ENCODE measurements at places on chromosomes 4 and X.

DNA sequence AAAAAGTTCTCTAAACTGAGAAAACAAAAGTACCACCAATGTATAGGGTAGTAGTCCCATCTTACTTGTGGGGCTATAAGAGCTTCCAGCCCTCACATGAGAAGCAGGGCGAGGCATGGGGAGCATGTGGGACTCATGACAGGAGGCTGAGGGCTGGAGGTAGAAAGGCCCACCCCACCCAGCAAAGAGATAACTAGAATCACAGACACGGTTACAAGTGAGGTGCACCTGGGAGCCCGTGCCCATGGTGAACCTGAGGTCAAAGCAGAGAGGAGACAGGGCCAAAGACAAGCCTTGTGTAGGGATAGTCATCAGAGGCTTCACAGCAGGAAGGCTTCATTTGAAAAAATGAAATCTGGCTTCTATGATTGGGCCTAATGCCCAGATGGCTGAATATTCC lies 55.4 kb downstream of the TTC29 start:
- no peak for DNase-seq

GRCh38 chr4:123479944-123480343 lies 83.3 kb downstream of the SPRY1 start:
- no peak for DNase-seq

GRCh38 chrX:128438082-128438481 lies 385.9 kb upstream of the ACTRT1 start:
- no peak for DNase-seq

- DNase-seq = no peak
These were observed 223.2 kb downstream of the PCDH7 start for GRCh38 chr4:30943356-30943755.

- DNase-seq = no peak
These were observed 92.4 kb downstream of the CXCL13 start for GRCh38 chr4:77697860-77698590.

DNA sequence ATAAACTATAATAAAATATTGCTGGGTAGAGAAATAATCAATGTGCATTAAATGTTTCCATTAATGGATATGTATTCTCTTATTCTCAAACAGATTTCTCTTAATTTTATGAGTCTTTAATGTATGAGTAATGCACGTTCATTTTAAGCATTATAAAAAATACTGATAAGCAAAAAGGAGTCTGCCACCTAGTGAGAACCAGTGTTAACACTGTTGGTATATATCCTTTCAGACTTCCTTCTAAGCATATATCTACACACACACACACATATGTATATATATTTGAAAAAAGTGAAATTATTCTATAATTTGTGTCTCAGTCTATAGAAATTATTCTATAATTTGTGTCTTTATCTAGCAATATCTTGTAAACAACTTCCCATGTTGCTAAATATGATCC lies 49.9 kb upstream of the MTMR1 start:
- DNase-seq = no peak

DNA sequence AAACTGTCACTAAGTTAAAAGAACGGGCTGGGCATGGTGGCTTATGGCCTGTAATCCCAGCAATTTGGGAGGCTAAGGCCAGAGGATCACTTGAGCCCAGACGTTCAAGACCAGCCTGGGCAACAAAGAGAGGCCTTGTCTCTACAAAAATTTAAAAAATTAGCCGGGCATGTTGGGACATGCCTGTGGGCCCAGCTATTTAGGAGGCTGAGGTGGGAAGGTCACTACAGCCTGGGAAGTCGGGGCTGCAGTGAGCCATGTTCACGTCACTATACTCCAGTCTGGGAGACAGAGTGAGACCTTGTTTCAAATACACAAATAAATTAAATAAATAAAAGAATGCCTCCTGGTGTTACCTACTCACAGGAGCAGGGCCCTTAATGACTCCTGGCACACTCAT lies 69.5 kb downstream of the APBB2 start:
- no peak for DNase-seq

DNA sequence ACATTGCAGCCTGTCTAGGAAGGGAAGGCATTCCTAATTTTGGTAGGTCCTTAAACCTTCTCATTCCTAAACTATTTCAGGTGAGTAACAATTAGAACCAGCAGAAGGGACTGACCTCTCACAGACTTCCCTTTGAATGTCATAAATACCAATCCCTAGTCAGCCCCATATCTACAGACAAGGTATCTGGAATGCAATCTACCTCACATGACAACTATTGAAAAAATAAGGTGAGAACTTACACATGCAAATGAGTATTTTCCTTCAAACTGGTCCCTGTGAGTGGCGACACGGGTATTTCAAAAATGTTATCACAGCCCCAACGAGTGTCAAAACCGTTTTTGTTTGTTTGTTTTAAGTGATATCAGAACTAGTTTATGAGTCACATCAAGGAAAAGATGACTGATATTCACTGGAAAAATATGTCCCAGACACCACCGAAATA lies 102.4 kb upstream of the VCX2 start:
- no peak for DNase-seq

- DNase-seq = no peak
These were observed 9.2 kb downstream of the VCX start for GRCh38 chrX:7852166-7852565.

DNA sequence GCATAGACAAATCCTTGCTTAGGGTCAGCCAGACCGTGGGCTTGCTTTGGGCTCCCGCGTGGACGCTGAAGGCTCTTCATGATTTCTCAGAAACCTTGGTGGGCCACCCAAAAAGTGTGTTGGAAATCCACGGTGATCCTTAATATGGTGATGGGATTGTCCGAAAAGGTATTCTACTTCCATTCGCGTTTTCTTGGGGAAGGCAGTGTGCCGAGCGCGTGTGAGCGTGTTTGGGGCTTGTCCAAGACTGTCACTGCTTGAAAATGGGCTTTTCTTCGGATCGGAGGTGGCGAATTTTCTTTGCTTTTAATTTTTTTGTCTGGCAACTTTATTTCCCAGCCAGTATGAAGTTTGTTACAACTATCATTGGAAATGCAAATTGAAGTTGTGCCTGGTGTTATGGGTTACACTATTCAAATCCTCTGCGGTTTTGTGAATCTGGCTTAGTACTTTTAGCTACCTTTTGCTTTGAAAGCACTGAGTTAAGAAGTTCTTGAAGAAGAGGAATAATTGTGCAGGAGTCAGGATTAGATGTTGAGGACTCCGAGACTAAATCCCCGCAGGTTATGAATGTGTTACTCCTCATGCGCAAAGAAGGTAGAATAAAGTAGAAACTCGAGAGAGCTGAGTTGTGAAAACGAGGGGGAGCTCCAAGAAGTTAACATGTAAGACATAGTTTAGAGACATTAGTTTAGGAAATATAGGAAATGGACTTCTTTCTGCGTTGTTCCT lies 3.2 kb downstream of the SPRY1 start:
- DNase-seq = no peak

- no peak for DNase-seq
These were observed 284.4 kb upstream of the LDB2 start for GRCh38 chr4:17182888-17183287.

- no peak for DNase-seq
These were observed 4.5 kb downstream of the APLN start for GRCh38 chrX:129650183-129650689.

DNA sequence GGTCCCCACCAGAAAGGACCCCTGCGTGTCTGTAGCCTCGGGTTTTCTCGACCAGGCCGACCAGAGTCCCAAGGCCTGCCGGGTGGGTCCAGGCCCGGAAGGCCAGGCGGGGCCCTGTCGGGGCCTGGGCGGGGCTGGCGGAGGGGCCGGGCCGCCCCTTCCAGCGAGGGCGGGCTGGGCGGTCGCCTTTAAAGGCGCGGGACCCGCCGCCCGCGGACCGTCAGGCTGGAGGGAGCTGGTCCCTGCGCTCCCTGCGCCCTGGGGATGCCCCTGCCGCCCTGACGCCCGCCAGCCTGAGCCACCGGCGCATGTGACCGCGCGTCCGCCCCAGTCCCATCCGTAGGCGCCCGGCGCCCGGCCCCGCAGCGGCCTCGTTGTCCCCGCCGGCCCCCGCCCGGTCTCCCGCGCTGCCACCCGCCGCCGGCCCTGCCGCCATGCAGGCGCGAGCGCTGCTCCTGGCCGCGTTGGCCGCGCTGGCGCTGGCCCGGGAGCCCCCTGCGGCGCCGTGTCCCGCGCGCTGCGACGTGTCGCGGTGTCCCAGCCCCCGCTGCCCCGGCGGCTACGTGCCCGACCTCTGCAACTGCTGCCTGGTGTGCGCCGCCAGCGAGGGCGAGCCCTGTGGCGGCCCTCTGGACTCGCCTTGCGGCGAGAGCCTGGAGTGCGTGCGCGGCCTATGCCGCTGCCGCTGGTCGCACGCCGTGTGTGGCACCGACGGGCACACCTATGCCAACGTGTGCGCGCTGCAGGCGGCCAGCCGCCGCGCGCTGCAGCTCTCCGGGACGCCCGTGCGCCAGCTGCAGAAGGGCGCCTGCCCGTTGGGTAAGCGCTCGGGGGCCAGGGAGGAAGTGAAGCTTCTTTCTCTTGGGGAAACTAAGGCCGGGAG lies at the start of gene HTRA3:
Gene HTRA3, plus strand, starts transcription at position 220 of the 883 bp plus-strand sequence. Its CDS starts 215 bp downstream, at position 435.
- DNase-seq = no peak

DNA sequence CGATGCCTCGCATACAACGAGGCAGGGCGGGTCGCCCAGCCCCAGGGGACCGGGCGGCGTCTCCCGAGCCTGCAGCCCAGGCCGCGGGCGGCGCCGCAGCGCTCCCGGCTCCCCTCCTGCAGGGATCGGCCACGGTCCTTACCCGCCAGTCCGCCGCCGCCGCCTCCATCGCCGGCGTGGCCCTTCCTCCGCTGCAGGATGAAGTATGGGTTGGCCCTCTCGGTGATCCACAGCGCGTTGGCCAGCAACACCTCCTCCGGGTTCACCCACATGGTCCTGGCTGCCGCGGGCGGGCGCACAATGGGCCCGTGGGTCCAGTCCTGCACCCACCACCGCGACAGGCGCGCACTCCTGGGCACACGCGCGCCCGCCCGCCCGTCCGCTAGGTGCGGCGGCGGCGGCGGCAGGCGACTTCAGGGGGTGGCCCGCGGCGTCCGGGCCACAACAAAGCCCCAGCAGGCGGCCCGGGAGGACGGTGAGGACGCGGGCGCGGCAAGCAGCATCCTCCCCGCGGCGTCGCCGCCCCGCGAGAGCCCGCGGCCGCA lies 339 bp downstream of the TBC1D9 start:
- DNase-seq = no peak

DNA sequence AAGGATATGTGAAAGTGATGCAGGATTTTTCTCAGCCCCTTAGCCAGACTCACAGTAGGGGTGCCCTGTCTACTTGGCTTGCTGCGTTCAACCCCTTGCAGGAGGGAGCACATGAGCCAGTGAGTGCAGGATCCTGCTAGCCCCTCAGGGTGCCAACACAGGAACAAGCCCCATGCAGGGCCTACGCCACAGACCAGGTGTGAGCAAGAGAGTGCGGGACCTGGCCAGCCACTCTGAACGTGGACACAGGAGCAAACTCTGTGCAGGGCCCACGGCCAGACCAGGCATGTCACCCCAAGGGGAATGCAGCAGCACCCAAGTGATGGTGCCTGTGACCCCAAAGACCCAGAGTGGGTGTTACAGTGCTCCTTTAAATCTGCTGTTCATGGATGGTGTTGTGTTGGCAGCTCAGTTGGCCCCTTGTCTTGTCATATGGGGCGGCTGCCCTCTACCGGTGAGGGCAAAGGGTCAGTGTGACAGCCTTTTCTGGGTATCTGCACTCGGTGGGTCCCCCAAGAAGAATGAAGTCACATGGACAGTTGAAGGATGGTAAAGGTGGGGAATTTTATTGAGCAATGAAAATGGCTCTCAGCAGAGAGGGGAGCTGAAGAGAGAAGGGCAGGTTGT lies 188.4 kb upstream of the MAOA start:
- no peak for DNase-seq

- no peak for DNase-seq
These were observed 37.0 kb downstream of the HTRA3 start for GRCh38 chr4:8306511-8307021.

- DNase-seq = no peak
These were observed 177.7 kb upstream of the MID1 start for GRCh38 chrX:10798041-10798440.

DNA sequence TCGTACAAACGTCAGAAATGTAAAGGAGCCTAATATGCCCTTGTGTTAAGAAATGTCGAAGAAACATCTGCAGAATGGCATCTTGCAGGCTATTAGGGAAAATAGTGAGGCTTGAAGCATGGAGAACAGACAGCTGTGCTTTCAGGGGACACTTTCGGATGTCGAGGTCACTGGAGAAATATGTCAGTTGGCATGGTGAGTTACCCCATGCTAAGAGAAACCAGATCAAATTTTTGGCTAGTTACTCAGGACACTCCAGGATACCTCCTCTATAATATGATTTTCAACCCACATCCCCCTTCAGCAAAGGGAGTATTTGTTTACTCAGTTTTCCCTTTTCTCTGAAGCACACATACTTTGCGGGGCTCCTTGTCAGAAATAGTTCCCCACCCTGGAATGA lies 171.4 kb downstream of the GPC3 start:
- no peak for DNase-seq

GRCh38 chr4:150909116-150909515 lies 106.0 kb downstream of the LRBA start:
- DNase-seq = no peak

DNA sequence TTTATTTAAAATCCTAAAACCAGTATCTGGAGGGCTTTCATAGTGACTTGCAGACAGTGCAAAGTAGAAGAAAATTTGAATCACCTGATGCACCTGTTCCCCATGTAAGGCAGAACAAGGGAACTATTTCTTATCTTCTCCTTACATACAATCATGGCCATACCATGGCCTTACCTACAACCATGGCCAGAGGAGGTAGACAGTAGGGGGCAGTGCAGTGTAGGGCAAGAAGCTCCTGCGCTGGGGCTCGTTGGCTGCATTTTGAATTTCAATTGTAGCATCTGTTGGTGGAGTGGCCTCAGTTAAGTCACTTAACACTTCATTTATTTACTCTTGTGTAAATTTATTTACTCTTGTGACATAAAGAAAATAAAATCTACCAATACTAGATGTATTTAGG lies 33.0 kb downstream of the GALNTL6 start:
- DNase-seq = no peak

DNA sequence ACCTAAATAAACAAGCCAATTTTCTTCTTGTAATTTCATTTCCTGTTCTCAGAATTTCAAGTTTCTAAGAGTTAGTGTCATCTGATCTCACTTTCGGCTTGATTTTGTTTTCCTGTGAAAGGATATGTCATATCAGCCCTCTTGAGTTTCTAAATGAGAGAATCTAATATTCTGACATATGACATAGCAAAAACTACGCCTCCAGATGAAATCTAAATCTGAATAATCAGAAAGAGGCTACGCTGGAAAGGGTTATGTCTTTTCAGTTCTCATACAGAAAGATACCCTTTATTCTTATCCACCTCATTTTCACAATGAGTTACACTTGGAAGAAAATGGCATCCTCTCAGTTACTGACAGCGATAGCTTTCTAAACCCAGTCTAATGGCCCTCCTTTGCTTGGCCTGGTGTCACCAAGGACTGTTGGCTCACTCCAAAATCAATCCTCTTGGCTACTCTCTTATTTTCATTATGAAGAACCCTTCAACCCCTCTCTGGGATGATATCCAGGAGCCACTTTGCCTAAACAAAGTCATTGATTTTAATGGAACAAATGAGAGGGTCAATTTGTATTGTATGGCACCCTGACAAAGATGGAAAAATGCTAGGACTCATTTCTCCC lies 65.6 kb downstream of the ASB9 start:
- DNase-seq = no peak

GRCh38 chr4:1797298-1797860 lies 4.3 kb downstream of the FGFR3 start:
- DNase-seq = no peak

- DNase-seq = no peak
These were observed 245.2 kb downstream of the RAB28 start for GRCh38 chr4:13238936-13239335.

- no peak for DNase-seq
These were observed 241.7 kb upstream of the TLL1 start for GRCh38 chr4:165631208-165631894.

GRCh38 chr4:142405695-142406498 lies 440.2 kb downstream of the INPP4B start:
- no peak for DNase-seq
